NCI-H187 (cell line): ENCODE measurements at places on chromosomes 5 and 9.

DNA sequence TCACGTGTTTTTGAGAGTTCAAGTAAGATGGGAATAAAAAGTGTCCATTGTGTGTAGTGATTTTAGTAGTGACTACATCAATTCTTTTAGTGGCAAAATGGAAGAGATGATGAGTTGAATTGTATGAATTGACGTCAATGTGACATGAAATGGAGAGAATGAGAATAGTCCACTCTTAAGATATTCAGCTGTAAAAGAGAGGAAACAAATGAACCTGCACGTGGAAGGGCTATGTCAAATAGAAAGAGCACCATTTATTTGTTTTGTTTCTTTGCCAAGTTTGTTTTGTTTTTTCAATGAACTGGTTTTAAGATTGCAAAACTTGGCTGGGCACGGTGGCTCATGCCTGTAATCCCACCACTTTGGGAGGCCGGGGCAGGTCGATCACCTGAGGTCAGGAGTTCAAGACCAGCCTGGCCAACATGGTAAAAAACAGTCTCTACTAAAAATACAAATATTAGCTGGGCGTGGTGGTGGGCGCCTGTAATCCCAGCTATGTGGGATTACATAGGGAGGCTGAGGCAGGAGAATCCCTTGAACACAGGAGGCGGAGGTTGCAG lies 453.8 kb downstream of the TAF11L14 start:
- DNase-seq, result no peak

- DNase-seq, result no peak
Observed at GRCh38 chr5:74295676-74296075, 344.9 kb downstream of the ENC1 start.

DNA sequence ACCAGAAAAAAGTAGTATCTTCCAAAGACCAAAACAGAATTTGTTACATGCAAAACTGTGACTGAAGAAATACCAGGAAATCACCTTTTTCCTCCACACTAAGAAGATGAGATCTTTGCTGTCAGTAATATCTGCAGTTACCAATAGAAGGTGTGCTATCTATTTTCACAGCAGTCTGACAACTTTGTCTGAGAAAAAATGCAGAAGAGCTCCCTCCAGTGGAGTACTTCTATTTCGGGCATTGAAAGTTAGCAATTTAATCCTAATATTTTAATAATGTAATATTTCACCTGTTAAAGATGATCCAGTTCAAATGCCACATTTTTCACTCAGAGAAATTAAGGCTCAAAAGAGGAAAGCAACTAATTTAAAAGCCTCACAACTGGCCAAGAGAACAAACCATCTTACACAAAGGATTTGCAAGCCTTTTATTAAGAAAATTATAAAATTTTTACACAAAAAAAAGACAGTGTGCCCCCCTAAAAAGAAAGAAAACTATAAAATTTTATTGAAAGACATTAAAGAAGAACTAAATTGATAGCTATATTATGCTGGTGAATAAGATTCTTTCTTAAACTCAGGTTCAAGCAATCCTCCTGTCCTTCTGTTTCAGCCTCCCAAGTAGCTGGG lies 50.6 kb downstream of the DEPDC1B start:
- no peak for DNase-seq

DNA sequence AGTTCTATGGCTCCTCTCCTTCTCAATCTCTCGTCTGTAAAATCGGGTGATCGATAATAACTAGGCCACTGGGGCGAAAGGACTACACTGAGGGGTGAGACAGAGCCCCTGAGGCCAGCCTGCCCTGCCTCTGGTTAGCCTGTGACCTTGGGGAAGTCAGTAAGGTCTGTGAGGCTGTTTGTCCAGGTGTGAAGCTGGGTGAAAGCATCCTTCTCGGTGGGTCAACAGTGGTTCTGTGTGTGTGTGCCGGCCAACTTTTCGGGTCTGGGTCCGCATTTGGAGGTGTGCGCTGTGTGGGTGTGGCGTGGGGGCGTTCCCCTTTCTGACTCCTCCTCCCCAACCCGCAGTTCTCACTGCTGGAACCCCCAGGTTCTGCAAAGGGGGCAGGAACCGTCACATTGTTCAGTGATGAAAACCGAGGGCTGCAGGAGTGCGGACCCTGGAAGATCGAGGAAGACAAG lies 5.0 kb upstream of the RNF44 start:
- no peak for DNase-seq

- DNase-seq, result no peak
Observed at GRCh38 chr5:17182494-17182893, 34.9 kb upstream of the BASP1 start.

- DNase-seq, result no peak
Observed at GRCh38 chr5:170442921-170443320, 53.8 kb upstream of the KCNMB1 start.

- no peak for DNase-seq
Observed at GRCh38 chr9:89313842-89314241, 2.8 kb downstream of the CKS2 start.

GRCh38 chr9:117718085-117718484 lies 13.9 kb downstream of the TLR4 start:
- DNase-seq, result no peak

DNA sequence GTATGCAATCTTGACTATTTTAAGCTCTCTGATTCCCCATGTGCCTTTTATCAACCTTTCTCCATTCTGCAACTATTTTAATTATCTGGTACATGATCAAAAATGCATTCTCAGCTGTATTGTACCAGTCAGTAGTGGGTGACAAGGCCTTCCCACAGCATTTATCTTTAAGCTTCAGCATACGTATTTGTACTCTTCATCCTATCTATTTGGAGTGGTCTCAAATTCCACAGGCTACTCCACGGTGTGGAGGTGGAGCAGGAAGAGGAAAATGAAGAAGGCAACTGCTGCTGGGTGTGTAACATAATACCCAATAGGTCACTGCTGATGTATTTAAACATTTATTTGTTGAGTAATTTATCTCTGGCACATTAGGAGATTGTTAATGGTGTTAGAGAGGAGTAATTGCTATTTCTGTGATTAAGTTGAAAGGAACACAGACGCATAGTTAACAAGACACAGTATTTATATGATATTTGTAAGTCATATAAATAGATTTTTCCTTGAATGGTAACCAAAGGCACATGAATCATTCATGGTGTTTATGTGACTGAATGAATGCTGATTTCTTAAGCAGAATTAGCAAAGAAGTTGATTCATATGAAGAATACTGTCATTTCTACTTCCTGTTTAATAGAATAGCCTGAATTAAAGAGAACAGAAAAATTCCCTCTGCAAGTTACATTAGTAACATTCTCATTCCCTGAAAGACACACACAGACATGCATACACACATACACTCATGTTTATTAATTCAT lies 153.8 kb upstream of the NR3C1 start:
- no peak for DNase-seq

DNA sequence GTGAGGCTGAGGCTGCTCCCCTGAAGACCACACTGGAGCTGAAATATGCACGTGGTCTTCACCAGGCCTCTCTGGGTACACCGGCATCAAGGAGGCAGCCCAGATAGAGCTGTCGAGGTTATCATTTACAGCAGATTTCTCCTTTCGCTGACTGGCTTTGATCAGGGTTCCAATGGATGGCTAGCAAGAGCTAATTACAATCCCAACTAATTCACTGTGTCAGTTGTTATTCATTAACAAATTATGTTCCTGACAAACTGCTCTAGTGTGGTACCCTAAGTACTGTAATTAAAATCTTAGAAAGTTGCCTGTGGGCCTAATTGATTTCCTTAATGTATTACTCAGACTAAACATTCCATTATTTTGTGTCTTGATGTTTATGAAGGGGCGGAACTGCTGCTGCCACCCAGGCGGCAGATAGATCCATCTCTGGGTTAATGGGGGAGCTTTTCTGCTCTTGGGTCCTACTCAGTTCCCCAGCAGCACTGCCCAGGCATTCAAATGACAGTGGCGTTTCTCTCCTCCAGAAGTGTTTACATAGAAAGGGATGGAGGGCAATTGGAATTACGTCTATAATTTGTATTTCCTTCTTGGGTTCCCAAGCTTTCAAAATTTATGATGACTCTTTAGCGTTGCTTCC lies 71.7 kb upstream of the RAD23B start:
- DNase-seq, result no peak

GRCh38 chr5:141529002-141529401 lies 40.1 kb downstream of the PCDHGC5 start:
- DNase-seq, result no peak

- no peak for DNase-seq
Observed at GRCh38 chr5:93053825-93054224, 527.2 kb downstream of the NR2F1-AS1 start.

- no peak for DNase-seq
Observed at GRCh38 chr5:59588922-59589321, 304.6 kb downstream of the PDE4D start.

- no peak for DNase-seq
Observed at GRCh38 chr9:38421498-38422211, 2.6 kb downstream of the IGFBPL1 start.

DNA sequence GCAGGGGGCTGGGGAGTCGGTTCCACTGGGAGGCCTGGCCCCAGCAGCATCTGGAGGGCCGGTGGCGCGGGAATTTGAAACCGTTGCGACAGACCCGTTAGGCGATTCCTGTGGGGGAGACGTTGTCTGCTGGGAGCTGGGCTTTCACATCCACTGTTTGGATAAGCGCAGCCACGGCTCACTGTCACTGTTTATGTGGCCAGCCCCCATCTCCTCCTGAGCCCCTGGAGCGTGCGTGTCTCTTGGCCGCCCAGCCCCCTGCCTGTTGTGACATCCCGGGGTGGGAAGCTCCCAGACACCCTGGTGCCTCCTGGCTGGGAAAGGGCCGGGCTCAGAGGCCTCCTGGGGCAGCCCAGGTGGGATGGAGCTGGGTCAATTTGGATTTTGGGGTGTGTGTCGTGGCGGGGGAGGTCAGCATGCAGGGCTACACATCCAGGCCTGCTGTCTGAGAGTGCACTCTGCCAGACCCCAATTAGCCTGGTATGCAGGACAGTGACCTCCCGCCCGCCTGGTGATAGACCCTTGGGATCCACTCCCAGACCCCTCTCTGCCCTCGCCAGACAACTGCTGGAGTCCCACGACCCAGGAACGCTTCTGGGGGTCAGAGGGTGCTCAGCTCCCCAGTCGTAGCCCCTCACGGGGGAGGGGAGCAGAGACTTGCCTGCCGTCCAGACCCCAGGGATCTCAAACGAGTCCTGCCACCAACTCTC lies 62.0 kb upstream of the RNU6ATAC start:
- no peak for DNase-seq

GRCh38 chr5:136793300-136793699 lies 428.0 kb upstream of the TRPC7 start:
- no peak for DNase-seq

DNA sequence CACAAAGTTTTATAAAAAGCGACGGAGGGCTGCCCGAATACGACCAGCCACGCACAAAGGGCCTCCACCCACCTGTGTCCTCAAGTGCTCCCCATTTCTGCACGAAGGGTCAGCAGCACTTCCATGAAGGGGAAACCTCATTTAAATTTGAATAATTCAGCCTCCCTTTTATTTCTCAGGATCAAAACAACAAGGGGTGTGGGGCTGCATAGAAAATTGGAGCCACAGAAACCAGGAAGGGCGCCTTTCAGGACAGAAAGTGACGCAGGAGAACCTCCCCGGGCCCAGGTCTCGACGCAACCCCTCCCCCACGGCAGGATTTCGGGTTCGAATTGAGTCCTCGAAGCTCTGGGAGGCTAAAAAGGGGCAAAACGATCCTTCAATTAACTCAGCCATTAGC lies 2.1 kb downstream of the NRARP start:
- DNase-seq, result no peak

DNA sequence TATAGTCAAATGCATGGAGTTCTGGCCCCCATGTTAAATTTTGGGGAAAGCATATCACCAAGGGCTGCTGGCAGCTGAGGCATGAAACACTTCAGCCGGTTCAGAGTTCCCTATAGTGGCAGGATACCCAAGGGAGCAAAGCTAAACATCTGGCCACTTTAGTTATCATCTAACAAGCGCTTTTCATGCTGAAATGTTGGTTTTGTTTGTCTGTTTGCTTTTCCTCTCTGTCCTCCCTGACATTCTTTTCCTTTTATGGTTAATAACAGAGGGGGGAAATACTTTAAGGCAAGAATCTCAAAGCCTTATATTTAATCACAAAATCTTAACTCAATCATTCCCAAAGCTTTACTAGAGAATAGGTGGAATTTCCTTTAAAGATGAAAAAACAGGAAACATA lies 11.9 kb downstream of the APBA1 start:
- DNase-seq, result no peak

GRCh38 chr9:78035383-78035993 lies 3.9 kb upstream of the GNAQ start:
- peak; percentile 23 for DNase-seq

DNA sequence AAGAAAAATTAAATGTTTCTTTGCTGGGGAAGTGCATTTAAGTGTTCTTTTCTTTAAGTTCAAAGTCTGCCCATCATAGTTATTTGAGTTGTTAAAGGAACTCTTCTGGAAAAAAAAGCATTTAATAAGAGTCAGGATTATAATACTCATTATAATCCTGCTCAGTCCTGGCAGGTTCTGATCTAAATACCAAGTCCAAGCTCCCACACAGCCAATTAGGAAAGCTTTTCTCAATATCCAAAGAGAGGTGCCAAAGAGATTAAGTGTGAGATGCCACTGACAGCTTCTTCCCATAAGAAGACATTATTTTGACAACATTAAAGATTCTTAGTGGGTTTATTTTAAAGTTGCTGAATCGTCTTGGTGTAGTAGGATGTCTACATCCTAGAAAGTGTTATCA lies 235.2 kb upstream of the DAB2 start:
- DNase-seq, result no peak

DNA sequence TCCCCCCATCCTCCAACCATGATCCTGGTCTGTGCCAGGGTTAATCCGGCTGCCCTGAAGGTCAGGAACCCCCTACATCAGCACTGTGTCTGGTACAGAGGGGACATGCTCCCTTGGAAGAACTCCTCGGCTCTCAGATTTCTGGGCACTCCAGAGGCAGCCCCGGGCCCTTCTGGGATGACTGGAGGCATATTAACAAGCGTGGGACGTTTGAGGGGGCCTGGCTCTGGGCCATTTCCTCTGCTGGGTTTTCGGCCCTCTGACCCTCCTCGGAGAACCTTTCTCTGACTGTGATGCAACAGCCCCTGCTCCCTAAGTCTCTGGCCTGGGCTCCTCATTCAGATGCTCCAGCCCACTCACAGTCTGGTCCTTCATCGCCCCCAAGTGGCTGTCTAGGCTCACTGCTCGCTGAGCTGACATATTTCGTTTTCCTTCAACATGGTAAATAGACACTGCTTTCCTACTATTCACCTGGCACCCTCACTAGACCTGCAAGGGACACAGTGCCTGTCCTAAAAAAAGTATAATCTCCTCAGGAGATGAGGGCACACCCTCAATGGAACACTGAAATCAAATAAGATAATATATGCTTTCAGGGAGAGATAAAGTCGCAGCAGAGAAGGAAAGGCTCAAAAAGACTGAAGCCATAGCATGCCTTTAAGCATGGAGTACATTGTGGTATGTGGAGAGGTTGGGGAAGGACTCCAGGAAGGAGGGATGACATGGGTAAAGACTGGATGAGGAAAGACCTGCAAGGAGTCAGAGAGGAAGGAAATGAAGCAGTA lies 404.7 kb upstream of the TRPC7 start:
- DNase-seq, result peak; percentile 12

GRCh38 chr5:181059297-181060230 lies 19.5 kb downstream of the BTNL9 start:
- DNase-seq, result no peak

GRCh38 chr9:129398101-129398960 lies 220.3 kb upstream of the IER5L start:
- no peak for DNase-seq
